ENCODE measurements at places on chromosomes 3 and 15. TPM values are rescaled to one million over a fixed set of nuclear protein-coding genes. Genes with fewer than 3 reads are reported as not detected.

MYL3 gene
- total RNA-seq: 0.15 TPM

AZI2 gene
- total RNA-seq: 42.2 TPM

EBLN2 gene
- total RNA-seq: 0.43 TPM

TMPRSS7 gene
- 0.06 TPM for total RNA-seq

FBXO40 gene
- total RNA-seq: not detected

RBM6 gene
- 30.5 TPM for total RNA-seq

GRAMD1C gene
- total RNA-seq: 1.1 TPM

PIERCE2 gene
- 4.1 TPM for total RNA-seq

MAGEL2 gene
- total RNA-seq: not detected

CDCP1 gene
- 10.0 TPM for total RNA-seq

IL5RA gene
- total RNA-seq: not detected

PSTPIP1 gene
- total RNA-seq: not detected

TP63 gene
- total RNA-seq: 0.14 TPM

TM4SF4 gene
- total RNA-seq: 42.5 TPM

GRM2 gene
- 0.14 TPM for total RNA-seq

NEK10 gene
- total RNA-seq: 0.59 TPM

QTRT2 gene
- 20.0 TPM for total RNA-seq

ANKRD34C gene
- total RNA-seq: not detected

TGM5 gene
- total RNA-seq: not detected

GOLGA6B gene
- 0.06 TPM for total RNA-seq

RTP1 gene
- total RNA-seq: not detected

KCNAB1 gene
- not detected for total RNA-seq

TMEM212 gene
- not detected for total RNA-seq

ACTC1 gene
- total RNA-seq: 0.16 TPM

HACD2 gene
- 33.9 TPM for total RNA-seq

CCDC33 gene
- 6.8 TPM for total RNA-seq

LEKR1 gene
- 0.63 TPM for total RNA-seq

GPR156 gene
- total RNA-seq: 0.24 TPM

ACVR2B gene
- total RNA-seq: 3.1 TPM
